ENCODE measurements at places on chromosomes 16 and 17.

DNA sequence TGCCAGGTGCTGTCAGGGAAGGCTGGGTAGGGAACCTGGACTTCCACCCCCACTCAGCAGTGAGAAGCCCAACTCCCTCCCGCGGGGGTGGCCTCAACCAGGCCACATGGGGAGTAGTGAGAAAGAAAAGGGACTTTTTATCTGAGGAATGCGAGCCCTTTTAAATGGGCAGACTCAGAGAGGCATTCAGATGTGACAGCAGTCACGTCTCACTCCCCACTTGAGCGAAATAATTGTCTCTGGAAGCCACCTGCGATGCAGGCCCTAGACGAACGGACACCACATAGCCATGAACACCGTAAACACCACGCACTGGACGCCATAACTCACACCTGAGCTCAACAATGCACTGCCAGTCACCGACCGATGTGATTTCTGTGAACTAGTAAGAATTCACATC is 11.9 kb upstream of the CD300E start:
- DNase-seq, result no peak

DNA sequence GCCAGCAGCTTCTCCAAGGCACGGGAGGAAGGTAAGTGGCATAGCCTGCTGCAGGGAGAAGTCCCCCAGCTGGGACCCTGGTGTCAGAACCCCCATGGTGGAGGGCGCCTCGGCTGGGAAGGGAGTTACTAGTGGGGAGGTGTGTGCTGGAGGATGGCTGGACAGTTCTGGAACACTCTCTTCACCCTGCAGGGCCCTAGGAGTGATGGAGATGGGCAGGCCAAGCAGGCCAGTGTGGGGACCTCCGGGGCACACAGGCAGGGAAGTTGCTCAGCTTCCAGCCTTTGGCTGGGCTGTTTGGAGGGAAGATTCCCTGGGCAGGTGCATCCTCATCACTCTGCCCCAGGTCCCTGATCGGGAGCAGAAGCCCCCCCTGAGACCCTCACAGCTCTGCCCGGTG is 696 bp downstream of the C17orf99 start:
- no peak for DNase-seq

- no peak for DNase-seq
Observed at GRCh38 chr17:31470592-31470991, 79.1 kb downstream of the RAB11FIP4 start.

DNA sequence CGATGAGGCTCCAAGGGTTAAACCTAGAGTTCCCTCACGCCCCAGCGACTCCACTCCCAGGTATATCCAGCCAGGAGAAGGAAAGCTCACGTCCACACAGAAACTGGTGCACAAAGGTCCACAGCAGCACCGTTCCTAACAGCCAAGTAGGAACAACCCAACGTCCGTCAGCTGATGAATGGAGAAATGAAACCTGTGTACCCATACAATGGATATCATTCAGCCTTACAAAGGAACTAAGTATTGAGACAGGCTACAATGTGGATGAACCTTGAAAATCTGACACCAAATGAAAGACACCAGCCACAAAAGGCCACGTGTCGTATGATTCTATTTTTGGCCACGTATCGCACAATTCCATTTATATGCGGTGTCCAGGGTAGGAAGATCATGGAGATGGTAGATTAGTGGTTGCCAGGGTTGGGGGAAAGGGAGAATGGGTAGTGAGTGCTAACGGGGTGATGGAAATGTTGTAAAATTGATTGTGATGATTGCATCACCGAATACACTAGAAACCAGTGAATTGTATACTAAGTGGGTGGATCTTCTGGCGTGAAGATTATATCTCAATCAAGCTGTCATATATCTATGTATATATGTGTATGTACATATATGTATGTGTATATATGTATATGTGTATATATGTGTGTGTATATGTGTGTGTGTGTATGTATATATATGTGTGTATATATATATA is 30.1 kb downstream of the NLRC3 start:
- DNase-seq, result no peak

DNA sequence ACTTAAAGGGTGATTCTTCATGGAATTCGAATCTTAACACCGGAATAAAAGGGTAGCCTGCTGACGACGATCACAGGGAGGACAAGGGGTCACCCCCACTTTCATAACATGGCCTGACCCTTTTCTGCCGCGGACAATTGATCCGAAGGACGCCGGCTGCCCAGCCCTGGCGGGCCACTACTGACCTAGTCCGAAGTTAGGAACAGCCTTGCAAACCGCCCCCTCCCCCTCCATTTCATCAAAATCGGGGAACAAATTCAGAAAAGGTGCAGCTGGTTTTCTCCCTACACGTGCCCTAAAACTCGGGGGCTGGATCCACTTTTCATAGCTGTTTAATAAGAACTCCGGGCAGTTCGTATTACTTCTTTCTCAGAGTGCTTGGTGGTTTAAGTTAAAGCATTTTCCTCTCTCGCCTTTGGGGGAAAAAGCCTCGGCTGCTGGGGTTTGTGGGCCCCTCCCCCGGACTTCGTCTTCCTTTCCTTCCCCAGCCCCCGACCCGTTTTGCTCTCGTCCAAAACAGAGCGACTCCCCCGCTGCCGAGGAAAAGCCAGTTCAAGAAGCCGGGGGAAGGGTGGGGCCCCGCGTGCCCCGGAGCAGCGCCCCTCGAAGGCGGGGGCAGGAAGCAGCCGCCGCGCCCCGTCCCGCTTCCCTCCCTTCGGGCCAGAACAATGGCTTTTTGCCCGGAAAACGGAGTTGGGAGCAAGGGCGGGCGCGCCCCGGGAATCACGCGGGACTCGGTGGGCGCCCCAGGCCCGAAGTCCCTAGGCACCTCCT is 641 bp upstream of the CBX2 start:
- peak; percentile 69 for DNase-seq

DNA sequence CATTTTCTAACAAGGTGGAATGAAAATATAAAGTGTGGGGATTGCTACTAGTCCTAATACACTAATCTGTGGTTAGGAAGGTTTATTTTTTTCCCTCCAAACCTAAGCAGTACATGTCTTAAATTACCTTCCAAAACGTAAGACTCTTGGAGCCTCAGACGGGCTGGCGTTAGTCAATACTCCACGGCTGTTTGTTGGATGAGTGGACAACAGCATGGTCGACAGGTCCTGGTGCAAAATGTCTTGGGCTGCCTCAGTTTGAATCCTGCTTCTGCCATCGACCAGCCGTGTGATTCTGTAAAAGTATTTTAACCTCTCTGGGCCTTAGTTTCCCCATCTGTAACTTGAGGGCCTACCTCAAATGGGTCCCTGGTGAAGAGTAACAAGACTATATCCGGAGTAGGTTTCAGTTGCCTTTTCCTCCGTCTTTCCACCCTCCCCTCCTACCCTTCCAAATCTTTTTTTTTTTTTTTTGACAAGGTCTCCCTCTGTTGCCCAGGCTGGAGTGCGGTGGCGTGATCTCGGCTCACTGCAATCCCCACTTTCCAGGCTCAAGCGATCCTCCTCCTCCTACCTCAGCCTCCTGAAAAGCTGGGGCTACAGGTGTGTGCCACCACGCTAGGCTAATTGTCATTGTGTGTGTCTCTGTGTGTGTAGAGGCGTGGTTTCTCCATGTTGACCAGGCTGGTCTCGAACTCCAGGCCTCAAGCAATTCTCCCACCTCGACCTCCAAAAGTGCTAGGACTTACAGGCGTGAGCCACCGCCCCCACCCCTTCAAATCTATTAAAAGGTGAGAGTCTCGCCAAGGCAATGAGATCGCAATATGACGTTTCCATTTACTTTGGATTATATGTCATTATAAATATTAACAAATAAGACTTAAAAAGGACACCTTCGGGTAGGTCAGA is 5.8 kb downstream of the SCGB1C2 start:
- no peak for DNase-seq

DNA sequence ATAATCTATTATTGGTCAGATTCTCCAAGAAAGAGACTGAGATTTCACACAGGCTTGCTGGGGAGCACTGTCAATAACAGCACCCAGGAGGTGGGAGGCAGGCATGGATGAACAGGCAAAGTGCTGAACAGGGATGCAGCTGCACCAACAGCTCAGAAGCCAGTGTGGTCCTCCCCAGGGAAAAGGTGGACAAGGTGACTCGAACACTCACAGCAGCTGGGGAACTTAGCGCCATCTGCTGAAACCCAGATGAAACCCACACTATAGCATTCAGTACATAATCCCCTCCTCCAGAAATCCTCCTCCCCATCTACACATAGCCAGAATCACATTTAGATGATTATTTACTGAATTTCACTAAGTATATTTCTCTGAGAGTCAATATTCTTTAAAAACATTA is 255.2 kb upstream of the WSB1 start:
- no peak for DNase-seq

DNA sequence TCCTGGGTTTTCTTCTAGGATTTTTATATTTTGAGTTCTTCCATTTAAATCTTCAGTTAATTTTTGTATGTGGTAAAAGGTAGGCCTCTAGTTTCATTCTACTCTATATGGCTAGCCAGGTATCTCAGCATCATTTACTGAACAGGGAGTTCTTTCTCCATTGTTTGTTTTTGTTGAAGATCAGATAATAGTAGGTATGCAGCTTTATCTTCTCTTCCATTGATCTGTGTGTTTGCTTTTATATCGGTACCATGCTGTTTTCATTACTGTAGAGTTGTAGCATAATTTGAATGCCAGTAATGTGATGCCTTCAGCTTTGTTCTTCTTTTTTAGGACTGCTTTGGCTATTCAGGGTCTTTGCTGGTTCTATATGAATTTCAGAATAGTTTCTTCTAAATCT is 77.3 kb downstream of the USP22 start:
- DNase-seq, result no peak

All from fibroblast of skin of right quadriceps (primary cell).